WTC11 (cell line): ENCODE measurements at places on chromosomes 2 and 18.

DNA sequence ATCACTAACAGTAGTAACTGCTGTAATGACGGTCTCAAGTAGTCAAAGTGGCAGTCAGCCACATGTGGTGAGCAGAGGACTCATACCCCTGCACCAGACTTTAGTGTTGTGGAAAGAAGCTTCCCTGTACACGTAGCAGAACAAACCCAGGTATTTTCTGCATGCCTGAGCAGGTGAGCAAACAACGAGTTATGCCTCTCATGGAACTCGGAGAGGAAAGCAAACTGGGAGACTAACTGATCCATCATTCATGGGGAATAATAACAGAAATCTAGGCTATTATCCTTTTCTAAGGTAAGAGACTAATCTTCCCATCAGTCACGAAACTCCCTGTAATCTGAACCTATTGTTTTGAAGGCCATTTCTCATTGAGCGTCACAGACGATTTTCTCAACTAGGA lies 1495.2 kb upstream of the NXPH2 start:
- no peak for DNase-seq

DNA sequence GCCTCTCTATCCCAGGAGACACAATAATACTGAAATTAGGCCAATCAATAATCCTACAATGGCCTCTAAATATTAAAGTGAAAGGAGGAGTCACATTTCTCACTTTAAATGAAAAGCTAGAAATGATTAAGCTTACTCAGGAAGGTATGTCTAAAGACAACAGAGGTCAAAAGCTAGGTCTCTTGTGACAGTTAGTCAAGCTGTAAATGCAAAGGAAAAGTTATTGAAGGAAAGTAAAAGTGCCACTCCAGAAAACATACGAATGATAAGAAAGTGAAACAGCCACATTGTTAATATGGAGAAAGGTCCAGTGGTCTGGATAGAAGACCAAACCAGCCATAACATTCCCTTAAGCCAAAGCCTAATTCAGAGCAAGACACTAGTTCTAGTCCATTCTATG lies 9.5 kb downstream of the SESTD1 start:
- DNase-seq = no peak

DNA sequence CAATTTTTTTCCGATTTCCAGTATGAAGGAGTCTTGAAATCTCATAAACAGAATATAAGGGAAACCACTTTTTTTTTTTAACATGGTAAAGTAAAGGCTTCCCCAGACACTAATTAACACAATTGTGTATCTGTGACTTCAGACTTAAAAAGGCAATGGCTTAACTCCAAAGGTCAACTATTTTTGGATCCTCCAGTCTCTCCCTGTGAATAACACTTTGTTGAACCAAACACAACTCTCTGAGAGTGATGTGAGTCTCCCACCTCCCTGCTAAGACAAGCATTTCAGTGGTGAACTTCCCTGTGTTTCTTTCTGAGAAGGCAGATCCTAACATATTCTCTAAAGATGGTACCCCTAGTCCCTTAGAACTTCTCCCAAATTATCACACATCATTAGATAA lies 219.6 kb upstream of the RBBP8 start:
- no peak for DNase-seq

- no peak for DNase-seq
Measured at GRCh38 chr2:200861617-200862155, 2.8 kb downstream of the CLK1 start.

GRCh38 chr2:13682540-13683272 lies 949.8 kb upstream of the LRATD1 start:
- DNase-seq = no peak

DNA sequence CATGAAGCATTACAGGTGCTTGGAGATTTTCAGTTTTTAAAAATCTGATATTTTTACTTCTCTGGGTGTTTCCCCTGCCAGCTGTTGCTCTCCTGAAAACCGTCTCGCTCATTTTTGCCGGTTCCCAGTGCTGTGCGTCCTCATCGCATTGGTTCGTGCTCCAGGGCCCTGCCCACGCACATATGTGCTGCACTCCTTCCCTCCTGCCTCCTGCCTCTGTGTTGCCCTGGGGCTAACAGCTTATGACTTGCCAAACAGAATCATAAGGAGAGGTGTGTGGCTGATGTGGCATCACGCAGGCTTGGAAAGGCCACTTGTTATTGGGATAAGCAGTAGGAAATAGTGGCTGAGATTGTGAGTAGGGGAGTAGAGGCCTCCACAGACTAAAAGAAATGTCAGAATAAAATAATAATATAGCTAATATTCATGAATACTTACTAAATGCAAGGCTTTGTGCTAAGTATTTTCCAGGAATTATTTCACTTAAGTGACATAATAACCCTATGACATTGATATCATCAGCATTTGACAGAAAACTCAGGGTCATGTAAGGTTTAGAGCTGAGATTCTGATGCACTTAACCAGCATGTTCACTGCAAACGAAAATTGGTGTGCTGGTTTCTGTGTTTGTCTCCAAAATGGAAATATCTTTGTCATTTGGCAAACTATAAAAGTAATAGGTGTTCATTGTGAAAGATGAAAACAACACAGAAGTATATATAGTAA lies 53.5 kb downstream of the SLC4A1AP start:
- no peak for DNase-seq

- DNase-seq = no peak
Measured at GRCh38 chr2:15425712-15426111, 135.4 kb downstream of the NBAS start.

DNA sequence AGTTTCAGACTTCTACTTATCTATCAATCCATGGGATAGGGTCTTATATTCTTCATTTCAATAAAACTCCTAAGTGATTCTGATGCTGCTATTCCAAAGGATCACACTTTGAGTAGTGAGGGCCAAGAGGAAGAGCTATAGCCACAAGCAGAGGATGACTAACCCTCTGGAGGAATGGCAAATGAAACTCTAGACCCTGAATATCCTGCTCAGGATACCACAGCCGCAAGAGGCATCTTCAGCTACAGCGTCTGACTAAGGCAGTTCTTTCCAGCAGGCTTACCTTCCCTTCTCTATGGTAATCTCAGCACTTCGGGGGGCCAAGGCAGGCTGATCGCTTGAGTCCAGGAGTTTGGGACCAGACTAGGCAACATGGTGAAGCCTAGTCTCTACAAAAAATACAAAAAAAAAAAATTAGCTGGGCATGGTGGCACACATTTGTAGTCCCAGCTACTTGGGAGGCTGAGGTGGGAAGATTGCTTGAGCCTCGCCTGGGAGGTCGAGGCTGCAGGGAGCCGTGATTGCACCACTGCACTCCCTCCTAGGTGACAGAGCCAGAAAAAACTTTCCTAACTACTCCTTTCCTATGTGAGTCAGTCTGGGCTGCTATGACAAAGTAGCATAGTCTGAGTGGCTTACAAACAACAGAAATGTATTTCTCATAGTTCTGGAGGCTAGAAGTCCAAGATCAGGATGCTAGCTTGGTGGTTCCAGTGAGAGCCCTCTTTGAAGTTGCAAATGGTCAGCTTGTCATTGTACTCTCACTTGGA lies 371.9 kb downstream of the IRS1 start:
- DNase-seq = no peak

- peak; percentile 92 for DNase-seq
Measured at GRCh38 chr18:57437766-57438671, 2.8 kb downstream of the ONECUT2 start.

- DNase-seq = no peak
Measured at GRCh38 chr18:31329787-31330438, 12.0 kb downstream of the DSG1 start.

GRCh38 chr2:47079515-47080412 lies 75.3 kb downstream of the STPG4 start:
- no peak for DNase-seq

- DNase-seq = no peak
Measured at GRCh38 chr2:170869036-170869435, 52.3 kb downstream of the GAD1 start.

- DNase-seq = no peak
Measured at GRCh38 chr2:133486771-133487191, 81.5 kb downstream of the NCKAP5 start.

GRCh38 chr2:216856406-216857065 lies 3.3 kb downstream of the TNP1 start:
- DNase-seq = no peak

DNA sequence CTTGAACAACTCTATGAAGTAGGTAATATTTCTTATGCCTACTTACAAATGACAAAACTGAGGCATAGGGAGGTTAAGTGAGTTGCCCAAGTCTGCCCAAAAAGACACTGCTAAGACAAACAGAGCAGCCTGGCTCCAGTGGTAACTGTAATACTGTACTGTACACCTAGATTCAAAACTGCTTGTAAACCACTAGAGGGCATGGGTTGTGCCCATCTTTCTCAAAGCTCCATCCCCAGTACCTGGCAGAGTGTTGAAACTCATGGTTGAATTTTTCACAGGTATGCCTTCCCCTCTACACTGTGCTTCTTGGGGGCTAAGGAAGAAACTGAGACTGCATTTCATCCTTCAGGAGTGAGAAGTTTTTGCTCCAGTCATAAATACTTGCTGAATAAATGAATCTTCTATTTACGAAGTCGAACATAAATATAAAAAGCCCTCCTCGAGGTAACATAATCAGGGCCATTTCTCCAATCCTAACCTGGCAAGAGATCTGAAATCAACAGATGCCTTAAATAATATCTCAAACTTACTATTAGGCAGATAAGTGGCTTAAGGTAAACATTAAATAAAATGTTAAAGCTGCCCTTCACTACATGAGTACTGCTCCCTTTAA lies 2.0 kb downstream of the PPP4R1 start:
- DNase-seq = no peak

DNA sequence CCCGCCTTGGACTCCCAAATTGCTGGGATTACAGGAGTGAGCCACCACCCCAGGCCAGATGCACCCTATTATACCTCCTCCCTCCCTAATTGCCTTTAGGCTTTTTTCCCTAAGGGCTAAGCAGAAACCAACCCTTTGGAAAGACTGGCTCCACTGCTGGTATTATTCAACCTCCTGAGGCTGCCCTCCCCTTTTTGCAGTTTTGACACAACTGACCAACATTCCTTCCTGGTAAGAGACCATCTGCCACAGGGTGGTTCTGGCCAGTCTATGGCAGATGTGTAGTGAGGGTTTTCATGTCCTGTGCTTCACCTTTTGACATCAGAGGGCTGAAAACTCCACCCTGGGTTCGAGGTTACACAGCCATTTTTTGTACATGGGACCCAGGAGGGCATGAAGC lies 1785.3 kb upstream of the CELF4 start:
- DNase-seq = no peak

DNA sequence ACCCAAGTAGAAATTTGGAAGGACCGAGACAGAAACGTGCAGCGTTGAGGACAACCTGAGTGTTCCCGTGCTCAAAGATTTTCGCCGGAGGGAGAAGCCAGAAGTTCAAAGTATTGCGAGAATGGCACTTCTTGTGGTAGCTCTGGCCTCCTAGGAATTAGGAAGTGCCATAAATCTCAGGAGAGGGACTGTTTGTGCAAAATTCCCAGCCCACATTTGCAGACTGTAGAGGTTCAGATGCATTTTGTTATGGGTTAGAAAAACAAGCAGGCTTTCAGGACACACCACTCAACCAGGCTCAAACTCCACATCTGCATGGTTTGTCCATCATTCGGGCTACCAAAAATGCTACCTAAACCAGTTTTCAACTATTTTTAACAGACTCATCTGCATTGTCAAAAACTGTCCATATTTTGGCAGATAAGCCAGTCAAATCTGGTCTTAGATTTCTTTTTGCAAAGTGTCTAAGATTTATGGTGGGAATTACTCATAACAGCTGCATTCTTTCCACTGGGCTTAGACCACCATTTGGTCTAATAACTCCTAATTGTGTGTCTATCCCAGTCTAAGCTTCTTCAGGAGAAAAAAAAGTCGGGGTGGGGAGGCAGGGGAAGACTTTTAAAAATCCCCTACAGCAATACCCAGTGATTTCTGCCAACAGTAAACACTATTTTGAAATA lies 422.9 kb downstream of the ARHGAP15 start:
- DNase-seq = no peak

DNA sequence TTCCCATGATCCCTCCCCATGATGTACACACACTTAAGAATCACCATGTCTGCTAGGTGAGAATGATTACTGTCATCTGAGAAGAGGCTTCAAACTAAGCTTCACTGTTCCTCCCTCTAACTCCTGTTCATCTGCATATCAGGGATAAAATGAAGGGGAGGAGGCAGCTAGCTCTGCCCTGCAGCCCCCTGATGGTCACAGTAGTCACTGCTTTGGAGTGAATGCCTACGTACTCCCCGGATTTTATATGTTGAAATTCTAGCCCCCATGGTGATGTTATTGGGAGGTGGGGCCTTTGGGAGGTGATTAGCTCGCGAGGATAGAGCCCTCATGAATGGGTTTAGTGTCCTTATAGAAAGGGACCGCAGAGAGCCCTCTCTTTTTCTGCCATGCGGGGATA lies 156.4 kb downstream of the NCKAP5 start:
- DNase-seq = peak; percentile 45

DNA sequence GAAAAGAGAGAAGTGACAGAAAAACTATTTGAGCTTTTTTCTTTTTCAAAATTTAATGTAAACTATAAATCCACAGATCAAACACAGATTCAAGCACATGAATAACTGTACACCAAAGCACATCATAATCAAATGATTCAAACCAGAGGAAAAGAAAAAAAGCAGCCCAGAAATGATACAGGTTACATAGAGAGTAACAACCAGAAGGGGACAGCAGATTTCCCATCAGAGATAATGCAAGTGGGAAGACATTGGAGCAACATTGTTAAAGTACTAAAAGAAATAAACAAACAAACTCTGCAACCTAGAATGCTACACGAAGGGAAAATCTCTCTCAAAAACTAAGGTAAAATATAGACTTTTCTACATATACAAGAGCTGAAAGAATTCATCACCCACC lies 34.5 kb downstream of the CMPK2 start:
- DNase-seq = no peak

- DNase-seq = no peak
Measured at GRCh38 chr2:233481368-233482142, 85.0 kb downstream of the USP40 start.

- DNase-seq = no peak
Measured at GRCh38 chr2:37622450-37623100, 48.9 kb downstream of the CDC42EP3 start.

GRCh38 chr2:220562375-220563140 lies 935.1 kb downstream of the SLC4A3 start:
- DNase-seq = no peak

GRCh38 chr2:216516730-216517350 lies 18.2 kb downstream of the RPL37A start:
- no peak for DNase-seq

- DNase-seq = no peak
Measured at GRCh38 chr2:234988491-234988890, 36.7 kb downstream of the SH3BP4 start.

GRCh38 chr2:203330434-203330833 lies 2.2 kb downstream of the ABI2 start:
- DNase-seq = no peak

GRCh38 chr18:59954755-59955156 lies 55.0 kb downstream of the PMAIP1 start:
- DNase-seq = no peak
